ENCODE measurements at places on chromosomes 7 and 10.

DNA sequence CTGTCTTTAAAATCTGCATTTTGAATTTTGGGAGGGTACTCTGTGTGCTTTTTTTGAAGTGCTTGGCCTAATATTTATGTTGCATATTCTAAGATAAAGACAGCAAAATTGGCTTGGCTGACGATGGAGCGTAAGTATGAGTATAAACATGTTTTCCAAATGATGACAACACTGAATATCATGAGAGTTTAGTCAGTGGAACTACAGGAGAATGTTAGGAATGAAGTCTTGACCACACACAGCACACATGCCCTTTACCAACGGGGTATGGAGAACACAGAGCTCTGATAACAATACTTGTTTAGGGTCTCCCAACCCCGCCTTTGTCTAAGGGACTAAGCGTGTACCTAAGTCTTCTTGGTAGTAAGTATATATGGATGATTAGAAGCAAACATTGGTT lies 253.9 kb upstream of the FZD8 start:
- DNase-seq: no peak

DNA sequence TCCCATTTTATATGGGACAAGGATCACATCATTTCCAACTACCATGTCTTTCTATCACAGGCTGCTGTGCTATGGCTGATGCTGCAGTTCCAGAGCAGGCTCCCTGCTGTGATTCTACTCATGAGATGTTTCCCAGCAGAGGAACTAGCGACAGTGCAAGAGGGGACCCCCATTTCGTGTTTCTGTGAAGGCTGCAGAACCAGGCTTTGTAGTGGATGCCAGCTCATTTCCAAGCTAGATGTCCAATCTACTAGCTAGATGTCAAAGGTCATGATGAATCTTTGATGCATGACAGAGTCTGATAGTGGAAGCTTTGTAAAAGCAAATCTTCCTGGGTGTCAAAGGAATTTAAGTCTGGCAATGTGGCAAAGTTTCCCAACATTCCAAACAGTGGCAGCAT lies 21.2 kb upstream of the MYO3A start:
- no peak for DNase-seq

DNA sequence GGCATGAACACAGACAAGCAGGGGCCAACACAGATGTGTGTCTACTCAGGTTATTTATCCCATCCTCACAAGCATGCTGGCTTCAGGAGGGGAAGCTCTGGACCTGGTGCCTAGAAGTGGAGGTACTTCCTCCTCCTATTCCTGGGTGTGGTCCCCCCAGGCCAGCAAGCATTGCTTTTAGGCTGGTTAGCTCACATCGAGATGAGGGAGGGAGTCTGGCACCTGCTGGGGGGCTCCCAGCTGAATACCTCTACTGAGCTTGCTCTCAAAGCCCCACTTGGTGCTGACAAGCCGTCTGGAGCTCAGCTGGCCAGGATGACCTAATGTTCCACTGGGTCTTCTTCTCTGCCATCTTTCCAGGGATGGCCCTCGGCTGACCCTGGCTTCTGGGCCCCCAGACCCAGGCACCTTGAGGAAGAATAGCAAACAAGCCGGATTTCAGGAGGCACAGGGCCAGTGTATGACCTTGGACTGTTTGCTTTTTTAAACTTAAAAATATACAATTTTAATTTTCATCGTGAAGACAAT lies 26.8 kb downstream of the FAM241B start:
- DNase-seq: no peak

DNA sequence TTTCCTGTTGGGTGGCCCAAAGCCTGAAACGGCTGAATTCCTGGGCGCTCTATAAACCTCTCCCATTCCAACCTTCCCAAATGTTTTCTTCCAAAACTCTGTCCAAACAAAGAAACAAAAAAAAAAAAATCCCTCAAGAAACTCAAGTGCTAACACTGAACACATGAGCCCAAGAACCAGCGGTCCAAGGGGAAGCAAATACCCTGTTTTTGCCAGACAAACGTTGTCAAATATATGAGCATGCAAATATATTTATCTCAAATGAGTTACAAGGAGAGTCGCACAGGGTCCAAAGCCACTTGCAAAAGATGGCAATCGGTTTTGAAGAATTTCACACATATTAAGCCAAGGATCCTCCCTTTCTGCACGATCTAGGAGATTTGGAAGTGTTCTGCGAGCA lies 23.3 kb upstream of the EMX2 start:
- no peak for DNase-seq

All from activated naive CD4-positive, alpha-beta T cell (primary cell).